ENCODE measurements at places on chromosomes 6 and 20.

DNA sequence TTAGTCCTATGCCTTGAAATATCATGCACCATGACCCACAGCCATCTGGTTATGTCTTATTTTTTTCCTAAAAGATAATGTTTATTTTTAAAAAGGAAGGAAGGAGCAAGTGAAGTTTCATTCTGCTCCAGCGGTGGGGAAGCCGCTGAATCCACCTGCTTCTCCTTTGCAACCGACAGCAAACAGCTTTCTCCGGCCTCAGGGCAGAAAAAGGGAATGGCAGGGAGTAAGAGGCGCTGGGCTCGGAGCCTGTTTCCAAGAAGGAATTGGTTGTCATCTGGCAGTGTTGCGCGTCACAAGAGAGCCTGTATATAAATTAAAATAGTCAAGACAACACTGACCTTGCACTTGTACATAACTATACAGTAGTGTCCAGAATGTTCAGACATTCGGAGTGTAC, 14.2 kb downstream of the GFRA4 start:
- no peak for DNase-seq

DNA sequence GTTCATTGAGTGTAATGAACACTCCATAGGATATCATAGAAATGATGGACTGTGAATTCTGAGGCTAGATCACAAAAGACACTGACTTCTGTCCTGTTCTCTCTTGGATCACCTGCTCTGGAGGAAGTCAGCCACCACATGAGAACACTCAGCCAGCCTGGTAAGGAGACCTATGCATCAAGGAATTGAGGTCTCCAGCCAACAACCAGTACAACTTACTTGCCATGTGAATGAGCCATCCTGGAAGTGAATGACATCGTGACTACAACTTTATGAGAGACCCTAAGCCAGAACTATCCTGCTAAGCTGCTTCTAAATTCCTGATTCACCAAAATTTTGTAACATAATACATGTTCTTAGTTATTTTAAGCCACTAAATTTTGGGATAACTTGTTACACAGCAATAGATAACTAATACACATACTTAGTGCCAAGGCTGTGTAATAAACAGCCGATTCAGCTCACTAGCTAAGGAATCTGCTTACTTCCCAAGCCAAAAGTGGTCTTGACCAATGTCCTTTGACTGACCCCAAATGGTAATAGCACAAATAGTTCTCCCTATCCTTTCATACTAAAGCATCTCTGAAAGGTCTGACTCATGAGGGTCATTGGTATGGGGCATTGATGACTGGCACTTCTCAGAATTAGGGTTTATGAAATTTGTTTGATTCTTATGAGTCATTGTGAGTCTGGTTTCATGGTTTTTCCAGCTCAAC, 6.9 kb upstream of the CTNNBL1 start:
- DNase-seq: no peak

- DNase-seq: peak; percentile 17
Measured at GRCh38 chr6:118899948-118900347, 6.0 kb downstream of the ASF1A start.

DNA sequence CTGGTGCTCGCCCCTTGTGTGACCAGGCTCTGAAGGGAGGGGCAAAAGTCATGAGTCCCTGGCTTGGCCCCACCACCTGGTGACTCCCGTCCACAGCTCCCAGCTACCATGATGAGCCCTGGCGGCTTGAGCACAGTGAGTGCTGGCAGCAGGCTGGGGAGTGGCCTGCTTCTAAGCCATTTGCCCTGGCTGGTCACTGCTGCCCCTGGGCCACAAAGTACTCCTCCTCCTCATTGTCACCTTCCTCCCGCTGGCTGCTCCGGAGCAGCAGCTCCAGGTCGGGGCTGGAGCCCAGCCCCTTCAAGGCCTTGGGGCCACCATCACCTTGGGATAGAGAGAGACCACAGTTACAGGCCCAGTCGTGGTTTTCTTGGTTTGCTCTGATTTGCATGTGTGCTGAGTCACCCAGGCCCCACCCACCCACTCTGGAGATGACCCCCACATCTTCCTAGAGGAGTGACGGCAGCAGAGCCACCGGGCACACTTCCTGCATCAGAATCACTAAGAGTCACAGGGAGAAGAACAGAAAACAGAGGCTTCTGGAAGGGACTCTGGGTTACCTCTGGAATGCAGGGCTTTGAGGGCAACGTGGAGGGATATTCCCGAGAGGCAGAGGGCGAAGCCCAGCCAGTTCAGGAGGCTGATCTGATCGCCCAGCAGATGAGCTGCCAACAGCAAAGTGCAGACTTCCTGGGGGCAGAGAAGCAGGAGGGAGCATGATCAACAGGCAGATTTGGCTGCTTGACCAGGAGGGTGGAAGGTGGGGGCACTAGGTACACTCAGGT, 42.1 kb upstream of the CDH22 start:
- DNase-seq: peak; percentile 13

- DNase-seq: no peak
Measured at GRCh38 chr6:43714311-43715055, 26.9 kb upstream of the MRPS18A start.

- DNase-seq: no peak
Measured at GRCh38 chr20:19026121-19026878, 186.1 kb upstream of the SLC24A3 start.

DNA sequence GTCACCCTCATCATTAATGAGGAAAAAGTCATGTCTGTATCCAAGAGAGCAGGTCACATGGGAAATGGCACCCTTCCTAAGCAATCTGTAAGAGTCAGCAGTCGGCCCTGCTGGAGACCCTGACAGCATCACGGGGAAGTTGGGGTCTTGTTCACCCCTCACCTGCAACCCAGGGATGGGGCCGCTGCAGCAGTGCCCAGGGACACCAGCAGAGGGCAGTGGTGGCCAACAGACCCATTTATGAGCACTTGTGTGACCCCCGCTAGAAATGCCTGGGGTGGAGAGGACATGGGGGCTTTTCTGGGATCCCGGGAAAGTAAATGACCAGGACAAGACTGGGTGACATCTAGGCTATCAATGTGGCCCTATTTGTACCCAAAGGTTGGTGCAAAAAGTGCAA, 35.9 kb downstream of the ANKRD60 start:
- peak; percentile 38 for DNase-seq

DNA sequence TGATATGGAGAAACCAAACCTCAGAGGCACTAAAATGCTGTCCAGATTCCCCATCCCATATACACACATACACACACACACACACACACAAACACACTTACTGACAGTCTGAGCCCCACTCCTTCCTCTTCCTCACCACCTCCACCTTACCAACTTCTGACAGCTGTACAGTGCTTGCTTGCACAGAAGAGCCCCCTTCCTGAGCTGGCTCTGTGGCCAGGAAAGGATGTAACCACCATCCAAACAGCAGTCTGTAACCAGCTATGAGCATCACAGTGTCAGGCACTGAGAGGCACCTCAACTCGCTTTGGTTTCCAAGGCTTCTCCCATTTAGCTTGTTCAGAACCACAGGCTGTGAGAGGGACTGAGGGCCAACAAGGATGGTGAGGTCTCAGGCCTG, 5.9 kb upstream of the C6orf136 start:
- no peak for DNase-seq

GRCh38 chr20:49276161-49276960, 1.5 kb downstream of the ZNFX1 start:
- DNase-seq: peak; percentile 69

- DNase-seq: no peak
Measured at GRCh38 chr20:257419-257818, at the start of gene DEFB132. DEFB132 (plus strand) TSS chr20:257724; CDS start chr20:257779, 55 bp downstream.

DNA sequence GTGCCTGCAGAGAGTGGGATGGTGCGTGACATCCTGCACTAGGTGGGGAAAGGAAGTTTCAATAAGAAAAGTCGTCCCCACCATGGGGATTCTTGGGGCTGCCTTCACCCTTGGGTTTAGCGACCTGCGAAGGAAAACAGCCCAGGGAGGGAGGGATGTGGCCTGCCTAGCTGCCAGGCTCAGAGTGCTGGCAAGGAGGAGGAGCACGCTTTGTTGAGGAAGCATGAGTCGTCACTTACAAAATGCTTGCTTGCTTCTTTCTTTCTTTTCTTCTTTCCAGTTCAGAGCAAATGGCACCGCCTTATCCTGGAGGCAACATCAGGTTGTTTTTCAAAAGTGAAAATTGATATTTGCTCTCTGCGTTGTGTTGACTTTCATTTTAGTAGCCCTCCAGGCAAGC, 123.2 kb downstream of the TFAP2C start:
- DNase-seq: no peak

DNA sequence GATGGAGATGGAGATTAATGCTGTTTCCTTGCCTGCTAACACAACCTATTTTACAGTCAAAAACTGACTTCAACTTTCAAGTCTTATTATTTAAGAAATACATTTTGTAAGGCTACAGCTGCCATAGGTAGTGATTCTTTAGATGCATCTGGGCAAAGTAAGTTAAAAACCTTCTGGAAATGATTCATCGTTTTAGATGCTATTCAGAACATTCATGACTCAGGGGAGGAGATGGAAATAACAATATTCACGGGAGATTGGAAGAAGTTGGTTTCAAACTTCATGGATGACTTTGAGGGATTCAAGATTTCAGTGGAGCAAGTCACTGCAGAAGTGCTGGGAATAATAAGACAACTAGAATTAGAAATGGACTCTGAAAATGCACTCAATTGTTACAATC, 174.9 kb upstream of the GGTLC1 start:
- DNase-seq: no peak

- no peak for DNase-seq
Measured at GRCh38 chr6:158760618-158761250, 58.4 kb downstream of the EZR start.

- DNase-seq: no peak
Measured at GRCh38 chr6:167441715-167442206, 116.9 kb downstream of the TTLL2 start.

DNA sequence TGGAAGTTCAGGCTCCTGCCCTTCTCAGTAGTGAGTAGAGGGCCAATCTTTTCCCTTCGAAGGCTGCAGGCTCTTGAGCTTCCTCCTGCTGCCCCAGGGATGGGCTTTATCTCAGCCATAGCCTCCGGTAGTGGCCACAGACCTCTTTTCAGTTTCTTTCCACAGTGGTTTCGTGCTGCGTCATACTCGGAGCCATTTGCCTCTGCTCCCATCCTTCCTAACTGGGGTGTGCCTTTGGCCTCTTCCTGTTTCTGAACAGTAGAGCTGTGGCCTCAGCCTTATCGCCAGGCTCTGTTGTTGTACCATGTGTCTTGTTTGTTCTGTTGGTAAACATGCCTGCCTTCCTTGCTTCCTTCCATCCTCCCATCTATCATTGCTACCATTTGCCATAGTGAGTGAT, 54.1 kb downstream of the TULP4 start:
- DNase-seq: no peak

Measured in stimulated activated CD4-positive, alpha-beta T cell treated with anti-CD3 and anti-CD28 coated beads, Interleukin-1b, Interleukin-23, amount 100 ng/mL, for 48 hours (primary cell).